ENCODE measurements at places on chromosomes 12 and 14.

DNA sequence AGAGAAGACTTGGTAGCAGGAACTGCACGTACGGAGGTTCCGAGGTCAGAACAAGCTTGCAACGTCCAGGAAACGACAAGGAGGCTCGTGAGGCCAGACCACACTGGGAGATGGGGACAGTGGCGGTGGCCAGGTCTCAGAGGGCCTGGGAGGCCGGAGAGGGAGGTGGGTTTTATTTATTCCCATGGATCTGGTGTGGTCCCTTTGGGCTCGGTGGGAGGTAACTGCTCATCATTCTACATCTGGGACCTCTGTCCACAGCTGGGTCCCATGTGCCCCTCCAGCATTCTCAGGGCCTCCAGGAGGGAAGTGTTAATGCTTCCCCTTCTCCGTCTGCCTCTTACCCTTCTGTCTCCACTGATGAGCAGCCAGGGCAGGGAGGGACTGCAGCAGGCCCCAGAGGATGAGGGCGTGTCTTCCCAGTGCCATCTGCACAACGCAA is 35.7 kb upstream of the NCOR2 start:
- no peak overlapping the region for H3K4me3 ChIP-seq
- H3K36me3 ChIP-seq = no peaks in the 10 kb centered on the region
- DNase-seq = no peak
- peaks cover 15% of the 10 kb centered on the region for H3K27me3 ChIP-seq

DNA sequence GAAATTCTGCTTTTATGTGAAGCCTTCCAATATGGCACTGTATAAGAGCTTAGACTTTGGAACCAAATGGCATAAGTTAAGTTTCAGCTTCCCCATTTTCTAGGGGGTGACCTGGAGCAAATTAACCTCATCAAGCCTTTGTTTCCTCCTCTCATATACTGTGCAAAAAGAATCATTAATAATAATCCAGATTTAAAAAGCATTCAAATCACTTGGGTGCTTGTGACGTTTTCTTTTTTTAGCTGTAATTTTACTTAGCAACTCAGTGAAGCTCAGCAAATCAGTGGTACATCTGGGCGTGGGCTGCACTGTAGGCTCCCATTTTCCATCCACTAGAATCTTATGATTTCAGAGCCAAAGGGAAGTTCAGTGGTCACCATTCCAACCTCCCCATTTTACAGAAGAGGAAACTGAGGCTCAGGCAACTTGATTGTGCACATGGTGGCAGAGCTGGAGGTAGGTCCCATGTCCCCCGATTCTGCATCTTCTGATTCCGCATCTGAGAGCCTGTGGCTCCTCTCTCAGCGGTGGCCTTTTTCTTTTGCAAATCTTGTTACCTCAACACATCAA is 131.2 kb downstream of the SNAPC1 start:
- H3K27ac ChIP-seq = no peak overlapping the region
- H3K27me3 ChIP-seq = peaks cover 3% of the 10 kb centered on the region
- no peak overlapping the region for H3K4me3 ChIP-seq

GRCh38 chr12:109642506-109643132 is 69.0 kb downstream of the MVK start:
- no peak overlapping the region for H3K4me3 ChIP-seq
- no peak overlapping the region for H3K27ac ChIP-seq
- H3K27me3 ChIP-seq = peaks cover 30% of the 10 kb centered on the region
- DNase-seq = no peak
- H3K4me1 ChIP-seq = peaks cover 11% of the 10 kb centered on the region

DNA sequence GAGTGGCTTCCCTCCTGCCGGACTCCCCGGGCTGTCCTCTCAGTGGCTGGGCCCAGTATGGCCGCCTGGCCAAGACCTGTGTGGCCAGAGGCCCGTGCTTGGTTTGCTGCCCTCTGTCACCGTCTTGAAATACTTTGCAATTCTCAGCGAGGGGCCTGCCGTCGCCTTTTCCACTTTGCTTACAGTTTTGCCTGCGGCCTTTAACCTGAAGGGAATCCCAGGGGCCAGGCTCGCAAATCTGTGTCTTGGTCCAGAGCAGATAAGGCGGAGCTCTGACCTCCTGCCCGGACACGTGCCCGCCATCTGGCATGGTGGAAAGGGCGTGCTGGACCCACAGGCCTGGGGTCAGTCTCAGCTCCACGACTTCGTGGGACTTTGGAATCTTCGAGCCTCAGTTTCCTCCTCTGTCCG is 10.9 kb upstream of the AMN start:
- H3K27me3 ChIP-seq = no peaks in the 10 kb centered on the region
- no peak overlapping the region for H3K27ac ChIP-seq
- DNase-seq = peak; percentile 28
- peaks cover 18% of the 10 kb centered on the region for H3K36me3 ChIP-seq

DNA sequence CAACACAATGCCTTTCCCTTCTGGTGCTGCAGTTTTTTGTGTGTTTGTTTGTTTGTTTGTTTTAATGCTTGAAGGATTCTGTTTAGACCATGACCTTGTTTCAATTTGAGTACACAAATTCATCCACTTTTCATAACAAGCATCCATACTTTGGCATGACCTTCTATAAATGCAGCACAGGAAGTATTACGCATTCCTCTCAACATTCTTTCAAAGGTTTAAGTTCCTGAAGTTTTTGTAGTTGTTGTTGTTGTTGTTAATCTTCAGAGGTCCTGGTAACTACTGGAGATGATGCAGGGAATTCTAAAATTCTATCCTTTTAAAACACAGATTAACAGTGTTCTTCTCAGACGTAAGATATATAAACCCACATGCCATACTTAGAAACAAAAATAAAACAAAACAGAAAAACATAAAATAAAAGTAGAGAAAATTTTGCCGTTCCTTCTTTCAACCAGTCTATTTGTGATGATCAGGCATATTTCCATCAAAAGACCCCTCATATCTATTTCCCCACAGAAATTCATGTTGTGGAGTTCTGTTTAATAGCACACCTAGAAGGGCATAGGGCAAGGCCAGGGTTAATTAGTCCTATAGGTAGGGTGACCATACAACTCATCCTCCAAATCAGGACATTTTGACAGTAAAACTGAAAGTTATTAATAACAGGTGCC is 529.9 kb downstream of the NOVA1 start:
- H3K36me3 ChIP-seq = no peaks in the 10 kb centered on the region
- DNase-seq = no peak
- no peak overlapping the region for H3K4me3 ChIP-seq
- no peak overlapping the region for H3K27ac ChIP-seq

GRCh38 chr12:41123871-41124270 is 64.2 kb upstream of the PDZRN4 start:
- no peak overlapping the region for H3K27ac ChIP-seq
- no peaks in the 10 kb centered on the region for H3K27me3 ChIP-seq
- H3K4me3 ChIP-seq = no peak overlapping the region
- DNase-seq = no peak
- H3K36me3 ChIP-seq = no peaks in the 10 kb centered on the region

- DNase-seq = peak; percentile 6
- peaks cover 17% of the 10 kb centered on the region for H3K36me3 ChIP-seq
- no peaks in the 10 kb centered on the region for H3K27me3 ChIP-seq
- H3K4me3 ChIP-seq = no peak overlapping the region
- no peaks in the 10 kb centered on the region for H3K4me1 ChIP-seq
Measured at GRCh38 chr14:96852823-96853422, 55.7 kb downstream of the VRK1 start.

GRCh38 chr14:104973135-104973384 is 5.1 kb downstream of the AHNAK2 start:
- H3K27me3 ChIP-seq = peaks cover 28% of the 10 kb centered on the region
- no peak overlapping the region for H3K4me3 ChIP-seq
- H3K4me1 ChIP-seq = peaks cover 26% of the 10 kb centered on the region
- H3K27ac ChIP-seq = no peak overlapping the region

- no peak for DNase-seq
- H3K36me3 ChIP-seq = peaks cover 43% of the 10 kb centered on the region
- no peak overlapping the region for H3K27ac ChIP-seq
- H3K4me1 ChIP-seq = peaks cover 30% of the 10 kb centered on the region
- no peak overlapping the region for H3K4me3 ChIP-seq
- no peaks in the 10 kb centered on the region for H3K27me3 ChIP-seq
Measured at GRCh38 chr12:69497308-69498026, 27.3 kb downstream of the FRS2 start.

GRCh38 chr12:29201296-29201695 is 52.2 kb downstream of the FAR2 start:
- no peaks in the 10 kb centered on the region for H3K4me1 ChIP-seq
- H3K27ac ChIP-seq = no peak overlapping the region
- no peaks in the 10 kb centered on the region for H3K27me3 ChIP-seq
- peaks cover 7% of the 10 kb centered on the region for H3K36me3 ChIP-seq

DNA sequence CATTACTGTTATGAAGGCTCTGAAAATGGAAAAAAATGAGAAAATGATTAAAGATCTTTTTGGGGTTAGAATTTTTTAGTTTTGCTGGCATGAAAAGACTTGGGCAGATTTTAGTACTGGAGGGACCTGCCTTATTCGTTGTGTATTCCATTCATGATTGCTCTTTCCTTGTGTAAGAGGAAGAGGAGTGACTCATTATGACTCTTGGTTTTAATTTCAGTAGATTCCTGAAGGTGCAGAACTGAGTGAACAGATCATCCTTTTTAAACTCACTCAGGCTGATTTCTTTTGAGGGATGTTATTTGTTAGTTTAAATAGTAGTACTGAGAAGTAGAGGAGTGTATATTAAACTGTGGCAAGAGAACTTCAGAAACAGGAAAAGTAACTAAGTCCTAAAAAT is 41.6 kb downstream of the AKAP6 start:
- no peaks in the 10 kb centered on the region for H3K36me3 ChIP-seq
- H3K27me3 ChIP-seq = no peaks in the 10 kb centered on the region
- DNase-seq = no peak
- H3K4me3 ChIP-seq = no peak overlapping the region
- peaks cover 33% of the 10 kb centered on the region for H3K4me1 ChIP-seq

GRCh38 chr14:100400115-100400514 is 77.0 kb downstream of the SLC25A47 start:
- H3K4me3 ChIP-seq = no peak overlapping the region
- no peak overlapping the region for H3K27ac ChIP-seq

- peaks cover 25% of the 10 kb centered on the region for H3K4me1 ChIP-seq
- peak overlapping the region; percentile 75 for H3K27ac ChIP-seq
- peaks cover 17% of the 10 kb centered on the region for H3K36me3 ChIP-seq
- H3K4me3 ChIP-seq = peak overlapping the region; percentile 100
Measured at GRCh38 chr12:106954462-106955376, 988 bp upstream of the TMEM263 start.
